ENCODE measurements at places on chromosomes 4 and X.
A peak's percentile ranks its signal among the peaks of the same experiment; 100 is the strongest.

- no peak for DNase-seq
These were observed 7.4 kb downstream of the ANKRD37 start for GRCh38 chr4:185404031-185404430.

- no peak for DNase-seq
These were observed 32.7 kb downstream of the NUDT6 start for GRCh38 chr4:122889726-122890125.

DNA sequence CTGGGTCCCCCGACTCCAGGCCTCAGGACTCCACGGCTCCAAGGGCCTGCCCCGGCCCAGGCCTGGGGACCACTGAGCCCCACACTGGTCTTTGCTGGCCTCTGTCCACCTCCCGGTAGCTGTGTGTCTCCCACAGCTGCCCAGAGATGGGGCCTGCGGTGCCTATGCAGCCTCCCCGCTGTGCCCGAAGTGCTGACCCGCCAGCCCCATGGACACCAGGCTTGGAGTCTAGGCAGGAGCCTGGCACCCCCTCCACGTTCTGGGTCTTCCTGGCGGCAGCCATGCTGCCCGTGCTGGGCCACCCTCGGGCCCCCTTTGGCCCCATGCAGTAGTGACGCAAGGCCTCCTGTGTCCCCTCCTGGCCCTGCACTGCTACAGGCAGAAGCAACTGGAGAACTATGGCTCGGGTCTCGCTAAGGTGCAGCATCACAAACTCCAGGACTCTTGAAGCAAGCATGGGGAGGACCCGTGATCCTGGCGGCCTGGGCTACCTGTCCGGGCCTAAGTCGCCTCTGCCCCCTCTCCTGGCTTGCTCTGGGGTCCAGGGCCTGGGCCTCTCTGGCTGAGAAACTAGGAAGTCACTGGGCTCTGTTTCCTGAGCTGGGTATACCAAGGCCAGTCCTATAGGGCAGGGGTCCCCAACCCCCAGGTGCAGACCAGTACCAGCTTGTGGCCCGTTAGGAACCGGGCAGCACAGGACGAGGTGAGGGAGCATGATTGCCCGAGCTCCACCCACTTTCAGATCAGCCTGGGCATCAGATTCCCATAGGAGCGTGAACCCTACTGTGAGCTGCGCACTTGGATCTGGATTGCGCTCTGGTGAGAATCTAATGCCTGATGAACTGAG is 917 bp downstream of the MYL5 start:
- DNase-seq = no peak

DNA sequence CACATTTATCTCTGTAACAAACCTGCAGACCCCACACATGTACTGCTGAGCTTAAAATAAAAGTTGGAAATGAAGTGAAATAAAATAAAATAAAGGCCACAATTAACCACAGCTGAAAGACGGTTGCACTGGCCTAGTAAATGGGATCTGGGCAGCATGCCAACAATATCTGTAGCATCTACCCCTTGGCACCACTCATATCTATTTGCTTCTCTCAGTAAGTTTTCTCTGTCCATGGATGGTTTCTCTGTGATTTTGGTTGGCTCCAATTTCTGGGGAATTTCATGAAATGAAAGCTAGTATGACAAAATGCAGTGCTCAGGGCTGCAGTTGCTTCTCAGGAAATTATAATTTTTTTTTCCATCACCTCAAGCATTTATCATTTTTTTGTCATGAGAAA is 172.0 kb upstream of the IL15 start:
- DNase-seq = no peak

DNA sequence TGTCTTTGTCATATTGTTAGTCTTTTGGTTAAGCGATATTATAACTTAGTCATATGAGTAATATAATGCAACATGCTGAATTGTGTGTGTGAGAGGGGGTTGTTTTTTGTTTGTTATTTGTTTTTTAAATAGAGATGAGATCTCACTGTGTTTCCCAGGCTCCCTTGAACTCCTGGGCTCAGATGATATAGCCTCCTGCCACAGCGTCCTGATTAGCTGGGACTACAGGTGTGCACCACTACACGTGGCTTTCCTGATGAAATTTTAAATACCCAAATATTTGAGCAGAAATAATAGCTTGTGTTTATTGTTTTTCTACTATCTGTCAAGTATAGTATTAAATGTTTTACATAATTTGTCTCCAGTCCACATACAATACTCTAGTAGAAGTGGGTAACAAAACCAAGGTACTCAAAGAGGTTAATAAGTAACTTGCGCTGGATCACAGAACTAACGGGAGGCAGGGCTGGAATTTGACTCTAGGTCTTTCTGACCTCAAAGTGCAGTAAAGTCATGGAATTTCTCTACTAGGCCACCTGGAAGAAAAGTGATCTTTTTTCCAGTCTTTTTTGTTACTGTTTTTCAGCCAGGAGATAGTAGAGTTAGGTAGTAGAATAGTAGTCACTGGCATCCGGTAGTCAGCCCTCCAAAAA is 47.8 kb downstream of the CLCN3 start:
- DNase-seq = no peak

- no peak for DNase-seq
These were observed 17.1 kb downstream of the RNF4 start for GRCh38 chr4:2485956-2486355.

DNA sequence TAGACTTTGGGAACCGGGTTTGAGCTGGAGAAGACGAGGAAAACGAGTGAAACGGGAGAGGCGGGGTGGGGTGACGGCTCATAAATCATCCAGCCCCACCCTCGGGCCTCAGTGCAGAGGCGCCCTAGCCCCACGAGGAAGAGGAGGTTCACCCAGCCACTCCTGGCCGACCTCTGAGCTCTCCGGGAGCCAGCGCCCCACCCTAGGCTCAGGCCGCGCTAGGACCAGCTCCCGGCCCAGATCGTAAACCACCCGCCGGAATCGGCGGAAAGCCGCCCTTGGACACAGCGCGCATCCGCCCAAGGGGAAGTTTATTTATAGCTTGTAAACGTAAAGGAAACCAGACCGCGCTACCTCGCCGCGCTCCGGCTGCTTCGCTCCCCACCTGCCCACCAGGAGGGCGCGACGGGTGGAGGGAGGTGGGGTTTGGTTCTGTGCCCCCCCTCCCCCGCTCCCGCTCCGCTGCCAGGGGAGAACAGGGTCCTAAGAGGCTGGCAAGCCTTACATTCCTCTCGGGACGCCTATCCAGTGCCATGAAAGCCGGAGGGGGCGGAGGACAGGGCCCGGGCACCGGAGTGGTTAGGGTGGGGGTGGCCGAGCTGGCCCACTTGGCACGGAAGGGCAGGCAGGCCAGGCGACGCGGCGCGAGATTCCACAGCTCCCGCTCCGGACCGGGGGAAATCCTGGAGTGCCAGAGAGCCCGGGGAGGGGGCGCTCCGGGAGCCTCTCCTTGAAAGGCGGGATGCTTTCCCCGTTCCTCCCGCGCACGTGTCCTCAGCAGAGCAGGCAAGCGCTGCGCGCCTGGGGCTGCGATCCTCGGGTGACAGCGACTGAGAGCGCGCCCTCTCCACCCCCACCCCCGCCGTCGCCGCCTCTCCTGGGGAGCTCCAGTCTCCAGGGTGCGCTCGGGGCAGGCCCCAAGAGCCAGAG is 84.2 kb downstream of the BCOR start:
- DNase-seq = peak; percentile 39

DNA sequence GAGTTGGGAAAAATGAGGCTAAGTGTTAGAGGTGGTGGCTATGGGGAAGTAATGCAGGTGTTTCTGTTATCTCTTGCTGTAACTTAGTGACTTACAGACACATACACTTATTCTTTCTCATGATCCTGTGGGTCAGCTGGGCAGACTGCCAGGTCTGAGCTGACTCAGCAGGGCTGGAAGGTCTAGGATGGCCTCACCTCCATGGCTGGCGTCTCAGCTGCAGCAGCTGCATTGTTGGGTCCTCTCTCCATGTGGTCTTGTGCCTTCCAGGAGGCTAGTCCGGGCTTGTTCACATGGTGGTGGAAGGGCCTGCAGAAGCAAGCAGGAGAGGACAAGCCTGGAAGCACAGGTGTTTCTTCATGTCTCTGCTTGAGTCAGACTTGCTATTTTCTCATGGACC is 172.7 kb downstream of the NHS start:
- DNase-seq = no peak

DNA sequence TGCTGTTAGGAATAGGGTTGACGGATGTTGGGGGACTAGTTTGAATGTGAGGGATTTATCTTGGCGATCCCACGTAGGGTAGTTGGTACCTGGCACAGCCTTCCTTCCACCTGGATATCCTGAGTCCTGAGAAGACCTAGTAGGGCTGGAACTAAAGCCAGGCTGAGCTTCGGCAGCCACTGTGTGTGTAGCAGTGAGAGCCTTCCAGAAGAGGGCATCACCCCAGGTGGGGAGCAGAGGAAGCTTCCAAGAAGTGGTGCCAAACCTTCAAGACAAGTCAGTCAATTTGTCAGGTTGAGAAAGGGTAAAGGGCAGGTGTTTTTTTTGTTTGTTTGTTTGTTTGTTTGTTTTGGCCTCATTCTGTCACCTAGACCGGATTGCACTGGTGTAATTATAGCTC is 1.2 kb upstream of the FGFBP2 start:
- no peak for DNase-seq

DNA sequence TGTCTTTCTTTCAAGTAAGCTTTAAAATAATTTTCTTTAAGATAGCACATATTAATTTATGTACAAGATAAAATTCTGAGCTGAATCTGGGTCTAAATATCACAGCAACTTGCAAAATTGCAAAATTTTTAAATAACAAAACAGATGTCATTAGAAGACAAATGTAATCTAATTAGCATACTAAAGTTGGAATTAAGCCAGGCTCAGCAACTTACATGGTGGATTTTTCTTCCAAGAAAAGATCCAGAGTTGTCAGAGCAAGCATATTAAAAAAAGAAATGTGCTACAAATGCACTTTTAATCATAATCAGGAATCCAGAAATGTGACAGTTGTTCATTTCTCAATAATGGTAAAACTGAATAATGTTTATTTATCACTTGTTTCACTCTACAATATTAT is 906.9 kb upstream of the INTU start:
- DNase-seq = no peak

GRCh38 chr4:155962767-155963166 is 9.1 kb upstream of the CTSO start:
- no peak for DNase-seq

- DNase-seq = no peak
These were observed 4.1 kb upstream of the CPLX1 start for GRCh38 chr4:829761-830600.

GRCh38 chr4:120921456-120922380 is 808 bp downstream of the PRDM5 start:
- DNase-seq = peak; percentile 32

- no peak for DNase-seq
These were observed 21.0 kb downstream of the NUDT6 start for GRCh38 chr4:122901247-122902010.

DNA sequence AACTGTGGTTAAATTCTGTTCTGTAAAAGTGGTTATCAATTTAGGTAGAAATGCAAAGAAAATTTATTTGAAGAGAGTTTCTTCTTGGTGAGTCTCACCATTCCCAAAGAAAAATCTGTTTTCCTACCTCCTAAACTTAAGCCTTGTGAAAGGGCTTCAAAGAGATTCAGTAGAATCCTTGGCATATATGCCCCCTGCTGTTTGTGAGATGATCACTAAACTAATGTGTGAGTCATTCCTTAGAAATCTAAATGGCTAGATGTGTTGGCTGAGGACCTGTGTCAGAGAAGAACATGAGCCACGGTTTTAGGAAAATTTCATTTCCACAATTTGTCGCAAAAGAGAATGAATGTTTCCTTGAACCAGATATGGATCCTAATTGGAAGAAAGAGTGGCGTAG is 260.9 kb downstream of the SLC7A11 start:
- no peak for DNase-seq

- no peak for DNase-seq
These were observed 121.9 kb downstream of the GASK1B start for GRCh38 chr4:158050942-158051341.

GRCh38 chr4:1745165-1745564 is 23.8 kb downstream of the TACC3 start:
- no peak for DNase-seq

- DNase-seq = no peak
These were observed 116.0 kb downstream of the SNCA start for GRCh38 chr4:89720981-89721380.

GRCh38 chr4:39759569-39759968 is 61.6 kb downstream of the UBE2K start:
- no peak for DNase-seq
